Neuronal stem cell (in vitro differentiated cells): ENCODE measurements at places on chromosomes 16 and 17.

- no peaks in the 10 kb centered on the region for H3K27me3 ChIP-seq
- no peak overlapping the region for H3K27ac ChIP-seq
- DNase-seq, result no peak
Observed at GRCh38 chr17:82394278-82394677, 22.7 kb downstream of the UTS2R start.

- H3K27me3 ChIP-seq, result no peaks in the 10 kb centered on the region
- H3K4me1 ChIP-seq, result peaks cover 4% of the 10 kb centered on the region
- no peak overlapping the region for H3K4me3 ChIP-seq
- no peak overlapping the region for H3K27ac ChIP-seq
- DNase-seq, result no peak
Observed at GRCh38 chr16:89363621-89364393, 126.6 kb downstream of the ANKRD11 start.

DNA sequence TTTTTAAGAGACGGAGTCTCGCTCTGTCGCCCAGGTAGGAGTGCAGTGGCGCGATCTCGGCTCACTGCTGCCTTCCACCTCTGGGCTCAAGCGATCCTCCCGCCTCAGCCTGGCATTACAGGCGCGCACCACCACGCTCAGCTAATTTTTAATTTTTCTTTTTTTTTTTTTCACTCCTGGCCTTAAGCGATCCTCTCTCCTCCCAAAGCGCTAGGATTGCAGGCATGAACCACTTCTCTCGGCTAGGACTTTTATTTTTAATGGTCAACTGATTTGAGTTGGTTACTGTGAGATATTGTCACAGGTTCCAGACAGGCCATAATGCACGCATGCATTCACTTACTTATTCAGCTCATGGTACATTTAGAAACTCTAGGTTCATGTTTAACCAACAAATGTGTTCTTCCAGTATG lies 888 bp downstream of the PIGW start:
- no peak for DNase-seq
- peaks cover 23% of the 10 kb centered on the region for H3K36me3 ChIP-seq
- H3K27ac ChIP-seq, result no peak overlapping the region
- peak overlapping the region; percentile 86 for H3K4me3 ChIP-seq
- H3K4me1 ChIP-seq, result peaks cover 8% of the 10 kb centered on the region
- no peaks in the 10 kb centered on the region for H3K27me3 ChIP-seq

DNA sequence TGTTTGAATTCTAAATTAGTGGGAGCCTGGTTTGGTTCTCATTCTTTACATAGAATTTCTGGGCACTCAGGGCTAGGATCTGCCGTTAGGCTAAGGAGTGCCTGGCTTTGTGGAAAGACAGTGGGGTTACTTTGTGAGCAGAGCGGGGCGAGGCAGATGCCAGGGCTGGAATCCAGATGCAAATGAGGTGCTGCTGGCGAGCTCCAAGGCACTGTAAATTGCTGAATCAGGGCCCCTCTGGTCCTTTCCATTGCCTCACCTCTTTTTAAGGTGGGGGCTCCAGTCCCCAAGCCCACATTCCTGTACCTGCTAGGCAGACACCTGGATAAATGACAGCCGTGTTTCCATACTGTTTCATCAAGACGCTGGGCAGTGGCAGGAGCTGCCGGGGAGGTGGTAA lies 33.8 kb downstream of the PIPOX start:
- DNase-seq, result no peak
- H3K36me3 ChIP-seq, result peaks cover 2% of the 10 kb centered on the region
- H3K27ac ChIP-seq, result no peak overlapping the region
- H3K4me1 ChIP-seq, result no peaks in the 10 kb centered on the region

DNA sequence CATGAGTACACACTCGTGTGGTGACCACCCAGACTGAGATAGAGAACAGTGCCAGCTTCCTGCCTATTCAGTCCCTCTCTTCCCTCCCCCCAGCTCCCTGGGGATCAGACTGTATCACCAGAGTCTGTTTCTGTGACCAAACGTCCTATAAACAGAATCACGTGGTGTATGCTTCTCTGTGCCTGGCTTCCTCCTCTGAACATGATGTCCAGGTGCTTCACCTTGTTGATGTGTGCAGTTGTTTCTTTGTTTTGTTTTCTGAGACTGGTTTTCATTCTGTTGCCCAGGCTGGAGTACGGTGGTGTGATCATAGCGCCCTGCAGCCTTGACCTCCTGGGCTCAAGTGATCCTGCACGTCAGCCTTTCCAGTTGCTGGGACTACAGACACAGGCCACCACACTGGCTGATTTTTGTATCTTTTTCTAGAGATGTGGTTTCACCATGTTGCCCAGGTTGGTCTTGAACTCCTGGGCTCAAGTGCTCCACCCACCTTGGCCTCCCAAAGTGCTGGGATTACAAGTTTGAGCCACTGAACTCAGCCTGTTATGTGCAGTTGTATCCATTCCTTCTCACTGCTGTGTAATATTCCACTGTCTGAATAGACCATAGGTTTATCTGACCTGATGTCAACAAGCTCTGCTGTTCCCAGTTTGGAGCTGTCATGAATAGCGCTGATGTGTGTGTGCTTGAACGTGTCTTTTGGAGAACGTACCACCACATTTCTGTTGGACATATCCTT lies 28.9 kb upstream of the PRM1 start:
- H3K36me3 ChIP-seq, result no peaks in the 10 kb centered on the region
- no peaks in the 10 kb centered on the region for H3K27me3 ChIP-seq

DNA sequence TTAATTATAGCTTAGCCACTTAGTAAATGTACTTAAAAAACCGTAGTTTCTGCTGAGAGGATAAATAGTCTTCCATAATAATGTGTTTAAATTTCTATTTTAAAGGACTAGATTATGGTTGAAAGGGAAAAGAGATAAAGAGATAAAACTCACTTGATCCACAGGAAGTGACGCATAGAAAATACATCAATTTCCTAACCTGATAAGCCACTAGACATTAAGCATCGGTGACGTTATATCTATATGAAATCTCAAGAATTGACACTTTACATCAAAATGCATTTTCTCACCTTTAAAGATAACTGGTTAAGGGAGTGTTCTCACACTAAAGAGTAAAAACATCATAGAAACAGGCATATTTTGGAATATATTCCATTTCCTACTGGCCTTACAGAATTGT lies 5.8 kb downstream of the FBXO47 start:
- H3K27me3 ChIP-seq, result peaks cover 4% of the 10 kb centered on the region
- DNase-seq, result no peak
- no peaks in the 10 kb centered on the region for H3K36me3 ChIP-seq
- no peaks in the 10 kb centered on the region for H3K4me1 ChIP-seq

DNA sequence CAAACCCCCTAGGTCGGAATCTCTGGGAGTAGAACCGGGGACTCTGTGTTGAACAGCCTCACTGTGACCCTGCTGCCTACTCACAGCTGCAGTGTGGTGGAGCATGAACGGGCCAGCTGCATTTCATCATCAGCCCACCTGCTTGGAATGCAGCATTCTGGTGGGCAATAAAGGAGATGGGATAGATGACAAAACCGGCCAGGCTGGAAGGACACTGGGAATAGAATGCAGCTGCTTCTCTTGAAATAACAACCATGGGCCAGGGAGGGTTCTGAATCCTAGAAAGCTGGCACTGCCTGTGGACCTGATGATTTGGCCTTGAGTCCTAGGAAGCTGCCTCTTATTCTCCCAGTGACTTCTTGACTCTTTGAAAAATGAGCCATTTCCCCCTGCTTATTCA lies 23.5 kb downstream of the CFAP97D1 start:
- no peaks in the 10 kb centered on the region for H3K27me3 ChIP-seq
- DNase-seq, result no peak
- no peak overlapping the region for H3K4me3 ChIP-seq
